ENCODE measurements at places on chromosomes 7 and 10.

GRCh38 chr10:114282526-114282925 is 43.5 kb downstream of the VWA2 start:
- DNase-seq: no peak

- DNase-seq: no peak
These were observed 183.9 kb downstream of the SGMS1 start for GRCh38 chr10:50439806-50440205.

DNA sequence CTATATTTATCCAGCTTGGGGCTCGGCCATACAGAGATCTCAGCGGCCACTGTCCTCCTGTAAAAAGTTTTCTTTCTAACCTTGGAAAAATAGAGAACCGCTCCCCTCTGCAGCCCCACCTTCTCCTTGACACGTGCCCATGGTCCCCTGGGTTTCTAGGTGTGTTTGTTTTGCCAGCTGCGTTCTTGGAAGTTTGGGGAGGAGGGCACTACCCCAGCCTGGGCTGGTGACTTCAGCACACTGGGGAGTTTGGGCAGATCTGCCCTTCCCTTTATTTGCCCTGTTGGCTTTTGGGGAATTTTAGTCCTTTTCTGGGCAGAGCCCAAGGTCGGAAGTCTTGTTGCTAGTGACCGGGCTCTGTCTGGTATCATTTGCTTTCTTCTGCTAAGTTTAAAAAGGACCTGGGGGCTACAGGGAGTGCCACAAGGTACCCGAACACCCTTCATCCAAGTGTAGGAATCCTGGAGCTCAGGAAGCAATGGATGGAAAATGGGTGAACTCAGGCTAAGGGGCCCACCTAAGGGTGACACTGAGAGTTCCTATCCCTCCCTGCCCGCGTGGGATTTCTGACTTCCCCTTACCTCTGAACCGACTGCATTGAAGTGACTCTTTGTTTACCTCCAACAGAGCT is 1.7 kb downstream of the ADAMTS14 start:
- peak; percentile 62 for DNase-seq

GRCh38 chr10:21692916-21693315 is 158.9 kb downstream of the MLLT10 start:
- no peak for DNase-seq

DNA sequence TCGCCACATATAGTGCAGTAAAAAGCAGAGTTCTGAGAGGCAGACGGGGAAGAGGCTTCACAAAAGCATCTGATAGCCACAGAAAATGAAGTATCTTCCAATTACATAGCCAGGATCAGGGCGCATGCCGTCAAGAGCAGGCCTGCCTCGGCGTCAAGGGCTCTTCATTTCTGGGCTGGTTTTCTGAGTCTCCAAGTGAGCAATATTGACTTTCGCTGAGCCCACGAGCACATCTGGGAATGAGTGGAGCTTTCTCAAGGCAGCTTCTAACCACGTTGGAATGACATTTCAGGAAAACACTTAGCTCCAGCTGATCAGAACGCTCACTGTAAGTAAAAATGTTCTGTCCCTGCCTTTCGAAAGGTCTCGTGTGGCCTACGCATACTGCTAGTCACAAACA is 51.9 kb downstream of the CLRN3 start:
- DNase-seq: no peak

- no peak for DNase-seq
These were observed 54.8 kb upstream of the TNKS2 start for GRCh38 chr10:91743465-91743864.

- DNase-seq: no peak
These were observed 8.9 kb downstream of the DLX6 start for GRCh38 chr7:97014145-97014750.

DNA sequence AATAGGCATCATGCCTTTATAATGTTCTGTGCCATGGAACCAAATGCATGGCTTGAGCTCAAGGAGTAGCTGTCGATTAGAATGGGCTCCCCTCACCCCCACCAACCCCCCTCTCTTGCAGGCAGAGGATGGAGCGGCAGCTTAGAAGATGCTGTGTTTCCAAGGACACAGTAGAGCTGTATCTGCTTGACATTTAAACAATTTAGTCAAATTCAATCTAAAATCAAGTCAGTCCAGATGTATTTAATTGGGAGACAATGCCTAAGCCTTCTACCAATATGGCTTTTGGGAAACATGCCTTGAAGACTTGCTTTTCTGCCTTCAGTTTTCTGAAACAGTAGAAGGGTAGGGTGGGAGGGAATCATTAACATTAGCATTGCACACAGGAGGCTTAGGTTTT is 497.1 kb upstream of the NRP1 start:
- DNase-seq: no peak

DNA sequence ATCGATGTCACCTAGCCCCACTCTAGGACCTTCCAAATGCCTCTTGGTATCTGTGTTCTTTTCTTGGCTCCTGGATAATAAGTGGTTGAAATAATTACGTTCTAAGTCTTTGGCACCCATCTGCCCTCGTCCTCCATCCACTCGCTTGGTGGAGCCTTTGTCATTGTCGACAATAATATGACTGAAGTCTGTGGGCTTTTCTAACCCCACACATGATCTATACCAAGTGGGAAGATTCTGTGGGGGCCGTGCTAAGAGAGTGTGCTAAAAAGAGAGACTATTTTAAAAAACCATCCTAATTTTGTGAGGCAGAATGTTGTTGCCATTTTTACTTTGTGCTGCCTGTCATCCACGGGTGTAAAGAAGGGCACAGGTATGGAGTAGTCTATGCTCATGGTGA is 113.1 kb downstream of the GALNT17 start:
- no peak for DNase-seq

DNA sequence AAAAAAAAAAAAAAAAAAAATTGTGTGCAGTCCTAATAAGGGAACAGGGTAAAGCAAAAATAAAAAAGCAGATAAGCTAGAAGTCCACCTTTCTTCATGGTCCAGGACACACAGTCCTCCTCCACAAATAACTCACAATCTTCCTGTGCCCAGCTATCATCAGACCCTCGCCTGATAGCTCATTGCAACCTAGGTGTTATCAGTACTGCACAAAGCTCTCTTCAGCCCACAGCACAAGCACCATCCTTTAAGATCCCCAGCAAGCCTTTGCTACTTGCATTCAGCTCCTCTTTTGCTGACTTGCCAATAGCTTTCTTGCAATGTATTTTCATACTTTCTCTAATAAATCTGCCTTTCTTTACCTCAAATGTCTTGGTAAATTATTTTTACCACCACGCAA is 5.0 kb downstream of the NDUFA5 start:
- no peak for DNase-seq

GRCh38 chr7:2487586-2488271 is 11.5 kb upstream of the GRIFIN start:
- DNase-seq: no peak

DNA sequence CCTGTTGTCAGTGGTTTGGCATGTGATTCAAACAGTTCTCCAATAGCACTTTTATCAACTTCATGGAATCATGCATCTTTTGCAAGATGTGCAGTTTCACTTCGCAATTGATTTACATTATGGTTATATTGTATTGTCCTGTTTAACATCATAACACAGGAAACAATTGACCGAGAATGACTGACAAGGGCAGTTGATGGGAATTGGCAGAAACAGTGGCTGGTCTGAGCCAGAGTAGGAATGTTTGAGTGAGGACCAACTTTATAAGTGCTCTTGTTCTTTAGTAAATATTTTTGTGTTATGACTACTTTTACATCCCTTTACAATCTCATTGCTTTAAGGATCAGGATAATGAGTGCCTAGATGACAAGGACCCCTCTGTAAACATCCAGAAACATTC is 2.2 kb downstream of the KLHL7 start:
- DNase-seq: no peak

- DNase-seq: no peak
These were observed 36.0 kb downstream of the KCNH2 start for GRCh38 chr7:150942001-150942590.

- no peak for DNase-seq
These were observed 36.0 kb upstream of the PIK3AP1 start for GRCh38 chr10:96756111-96756903.

- no peak for DNase-seq
These were observed 47.2 kb upstream of the KLF6 start for GRCh38 chr10:3832022-3832786.

- DNase-seq: no peak
These were observed 179.8 kb downstream of the BAMBI start for GRCh38 chr10:28857164-28857563.

DNA sequence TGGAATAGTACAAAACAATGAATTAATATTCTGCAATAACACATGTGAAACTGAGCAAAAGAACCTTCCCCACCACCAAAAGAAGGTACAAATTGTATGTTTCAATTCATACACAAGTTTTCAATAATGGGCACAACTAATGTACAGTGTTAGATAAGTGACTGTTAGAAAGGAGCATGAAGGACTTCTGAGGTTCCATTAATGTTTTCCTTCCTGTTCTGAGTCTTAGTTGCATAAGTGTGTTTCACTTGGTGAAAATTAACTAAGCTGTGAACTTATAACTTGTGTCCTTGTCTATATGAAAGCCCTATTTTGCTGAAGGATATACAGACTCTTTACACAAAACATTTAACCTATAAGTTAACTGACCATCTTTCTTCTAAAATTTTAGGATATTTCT is 8.2 kb downstream of the GSAP start:
- no peak for DNase-seq

- no peak for DNase-seq
These were observed 300.7 kb upstream of the ZNF32 start for GRCh38 chr10:43949351-43949750.

Data from urothelium cell line (cell line).